Fibroblast of skin of left quadriceps (primary cell): ENCODE measurements at places on chromosomes 6 and 20.

DNA sequence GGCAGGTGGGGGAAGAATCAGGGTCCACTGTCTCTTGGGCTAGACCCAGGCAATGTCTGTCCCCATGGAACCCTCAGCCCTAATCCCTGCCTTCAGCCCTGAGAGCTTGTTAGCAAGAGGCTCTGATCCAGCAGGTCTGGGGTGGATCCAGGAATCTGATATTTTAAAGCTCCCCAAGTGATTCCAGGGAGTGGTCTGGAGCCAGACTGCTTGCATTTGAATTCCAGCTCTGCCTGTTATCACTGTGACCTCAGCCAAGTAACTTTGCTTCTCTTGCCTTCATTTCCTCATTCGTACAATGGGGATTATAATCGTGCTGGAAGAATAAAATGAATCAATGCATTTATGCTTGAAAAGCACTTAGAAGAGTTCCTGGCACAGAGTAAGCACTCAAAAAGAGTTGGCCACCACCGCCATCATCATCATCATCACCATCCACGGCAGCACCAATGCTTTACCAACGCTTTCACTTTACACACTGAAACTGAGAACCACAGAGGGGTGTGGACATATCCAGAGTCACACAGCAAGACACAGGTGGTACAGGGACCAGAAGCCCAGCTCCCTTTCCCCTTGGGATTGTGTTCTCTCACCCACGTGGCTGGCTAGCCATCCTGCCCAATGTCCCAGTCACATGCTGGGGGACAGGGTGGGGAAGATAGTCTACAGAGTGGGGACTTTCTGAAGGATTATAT lies 75.7 kb upstream of the RALY start:
- DNase-seq: no peak

DNA sequence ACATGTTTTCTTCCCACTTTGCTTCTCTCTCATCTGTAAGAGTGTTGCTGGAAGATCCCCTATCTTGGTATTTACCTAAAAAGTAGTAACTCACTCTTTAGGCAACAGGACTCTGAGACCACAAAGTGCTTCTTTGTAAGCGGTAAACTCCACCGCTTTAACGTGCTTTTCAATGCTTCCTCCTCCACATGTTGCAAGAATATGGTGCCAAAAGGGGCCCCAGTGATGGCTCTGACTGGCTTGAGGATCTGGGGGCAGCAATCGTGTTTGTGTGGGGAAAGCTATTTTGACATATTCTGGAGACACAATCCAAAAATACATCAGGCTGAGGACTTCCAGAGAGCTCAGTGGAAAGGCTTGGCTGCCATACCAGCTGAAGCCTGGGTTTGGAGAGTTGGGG lies 12.4 kb upstream of the CPNE5 start:
- no peak for DNase-seq

- no peak for DNase-seq
Measured at GRCh38 chr6:133888929-133889556, at the start of gene TCF21. TSS of gene TCF21 (plus strand) at chr6:133889113. CDS start at chr6:133889398, 285 bp downstream.

GRCh38 chr6:40588070-40588384 lies 863 bp upstream of the LRFN2 start:
- DNase-seq: no peak

GRCh38 chr20:61975407-61976129 lies 90.1 kb downstream of the TAF4 start:
- no peak for DNase-seq

- DNase-seq: no peak
Measured at GRCh38 chr20:14932040-14932439, 594.6 kb upstream of the FLRT3 start.

DNA sequence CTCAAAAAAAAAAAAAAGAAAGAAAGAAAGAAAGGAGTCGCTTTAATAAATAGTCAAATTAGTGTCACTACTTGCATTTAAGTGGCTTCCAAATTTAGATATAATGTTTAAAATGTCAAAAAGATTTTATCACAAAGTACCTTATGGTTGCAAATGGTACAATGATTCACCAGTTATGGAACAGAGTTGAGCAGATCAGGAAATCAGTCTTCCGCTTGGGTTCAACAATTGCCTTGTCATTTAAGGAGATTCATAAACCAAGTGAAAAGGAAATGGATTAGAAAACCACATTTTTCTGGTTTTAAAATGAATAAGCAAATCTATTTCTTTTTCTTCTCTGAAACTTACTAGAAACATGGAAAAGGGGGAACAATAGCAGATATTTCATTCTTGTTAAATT lies 94.8 kb upstream of the PTPRT start:
- DNase-seq: no peak

DNA sequence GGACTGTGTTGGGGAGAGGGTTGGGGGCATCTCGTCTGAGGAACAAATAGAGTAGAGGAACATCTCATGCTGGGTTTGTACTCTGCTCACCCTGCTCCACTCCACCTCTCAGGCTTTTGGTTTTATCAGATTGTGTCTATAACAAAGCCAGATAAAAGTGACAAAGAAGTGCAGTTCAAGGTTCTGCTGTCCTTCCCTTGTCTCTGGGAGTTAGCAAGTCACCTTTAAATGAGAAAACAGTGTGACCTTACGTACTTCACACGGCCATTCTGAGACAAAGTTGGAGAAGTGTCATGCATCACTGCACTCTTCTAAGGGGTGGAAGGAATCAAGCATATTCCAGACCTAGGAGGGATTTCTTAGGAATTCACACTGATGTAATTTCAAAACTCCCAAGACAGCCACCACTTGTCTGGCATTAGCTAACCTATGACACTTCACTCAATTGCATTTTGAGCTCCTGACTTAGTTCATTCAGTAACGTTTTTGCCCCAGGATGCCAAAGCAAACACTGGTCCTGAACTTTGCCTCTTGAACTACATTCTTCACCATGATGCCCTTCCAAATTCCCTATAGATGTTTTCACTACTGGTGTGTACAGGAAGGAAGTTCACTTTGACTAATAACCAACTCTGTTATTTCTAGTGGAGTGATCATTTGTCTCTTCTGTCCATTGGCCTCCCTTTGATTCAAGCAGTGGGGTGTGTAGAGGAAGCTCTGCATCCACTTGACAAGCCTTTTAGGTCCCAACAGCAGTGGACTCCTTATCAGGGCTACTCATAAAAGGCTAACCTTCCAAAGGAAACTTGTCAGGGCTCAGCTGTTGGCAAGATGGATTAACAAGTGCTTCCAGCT lies 647.6 kb upstream of the FLRT3 start:
- DNase-seq: no peak

GRCh38 chr6:80991316-80991715 lies 761.2 kb downstream of the TENT5A start:
- DNase-seq: no peak

GRCh38 chr6:154476494-154476893 lies 34.0 kb downstream of the CNKSR3 start:
- no peak for DNase-seq

DNA sequence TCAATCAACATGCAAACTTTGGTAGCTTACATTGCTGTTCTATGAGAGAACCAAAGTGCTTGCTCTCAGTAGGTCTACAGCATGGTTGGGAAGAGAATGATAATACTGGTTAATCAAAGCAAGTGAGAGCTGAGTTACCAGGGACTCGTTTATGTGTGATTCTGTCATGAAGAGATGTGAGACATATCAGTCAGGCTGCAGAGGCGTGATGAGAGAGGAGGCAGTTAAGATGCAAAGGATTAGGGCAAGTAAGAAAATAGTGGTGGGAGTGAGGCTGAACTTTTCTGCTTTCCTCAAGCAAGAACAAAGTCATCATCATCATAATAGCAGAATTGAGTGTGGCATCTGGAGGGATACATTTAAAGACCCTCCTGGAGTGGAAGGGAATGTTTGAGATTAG lies 86.5 kb downstream of the RPS12 start:
- no peak for DNase-seq

GRCh38 chr6:50832912-50833311 lies 14.2 kb downstream of the TFAP2B start:
- no peak for DNase-seq

- no peak for DNase-seq
Measured at GRCh38 chr6:31898383-31899011, 999 bp upstream of the EHMT2 start.

DNA sequence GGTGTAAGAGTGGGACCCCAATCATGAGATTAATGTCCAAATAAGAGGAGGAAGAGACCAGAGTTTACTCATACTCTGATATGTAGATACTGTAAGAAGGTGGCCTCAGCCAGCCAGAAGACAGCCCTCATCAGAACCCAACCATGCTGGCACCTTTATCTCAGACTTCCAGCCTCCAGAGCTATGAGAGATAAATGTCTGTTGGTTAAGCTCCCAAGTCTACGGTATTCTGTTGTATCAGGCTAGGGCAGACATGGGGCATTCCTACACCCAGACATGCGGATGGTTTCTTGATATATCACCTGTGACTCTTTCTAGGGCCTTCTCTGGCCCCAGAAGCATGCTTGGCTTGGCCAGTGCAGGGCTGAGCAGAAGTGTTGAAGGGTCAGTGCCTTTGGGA lies 247.4 kb upstream of the RIN2 start:
- no peak for DNase-seq

GRCh38 chr6:148959008-148959407 lies 212.2 kb downstream of the UST start:
- no peak for DNase-seq

GRCh38 chr6:104566411-104566810 lies 293.3 kb downstream of the HACE1 start:
- DNase-seq: no peak

GRCh38 chr20:64239449-64240242 lies 15.9 kb upstream of the PCMTD2 start:
- DNase-seq: no peak

GRCh38 chr6:106973018-106973835 lies 1.3 kb downstream of the CD24 start:
- DNase-seq: no peak

GRCh38 chr20:39291301-39291700 lies 329.2 kb downstream of the DHX35 start:
- peak; percentile 11 for DNase-seq

GRCh38 chr20:18443886-18444285 lies 22.9 kb downstream of the DZANK1 start:
- DNase-seq: no peak

GRCh38 chr6:153003366-153003690 lies 819 bp upstream of the MTRF1L start:
- no peak for DNase-seq

DNA sequence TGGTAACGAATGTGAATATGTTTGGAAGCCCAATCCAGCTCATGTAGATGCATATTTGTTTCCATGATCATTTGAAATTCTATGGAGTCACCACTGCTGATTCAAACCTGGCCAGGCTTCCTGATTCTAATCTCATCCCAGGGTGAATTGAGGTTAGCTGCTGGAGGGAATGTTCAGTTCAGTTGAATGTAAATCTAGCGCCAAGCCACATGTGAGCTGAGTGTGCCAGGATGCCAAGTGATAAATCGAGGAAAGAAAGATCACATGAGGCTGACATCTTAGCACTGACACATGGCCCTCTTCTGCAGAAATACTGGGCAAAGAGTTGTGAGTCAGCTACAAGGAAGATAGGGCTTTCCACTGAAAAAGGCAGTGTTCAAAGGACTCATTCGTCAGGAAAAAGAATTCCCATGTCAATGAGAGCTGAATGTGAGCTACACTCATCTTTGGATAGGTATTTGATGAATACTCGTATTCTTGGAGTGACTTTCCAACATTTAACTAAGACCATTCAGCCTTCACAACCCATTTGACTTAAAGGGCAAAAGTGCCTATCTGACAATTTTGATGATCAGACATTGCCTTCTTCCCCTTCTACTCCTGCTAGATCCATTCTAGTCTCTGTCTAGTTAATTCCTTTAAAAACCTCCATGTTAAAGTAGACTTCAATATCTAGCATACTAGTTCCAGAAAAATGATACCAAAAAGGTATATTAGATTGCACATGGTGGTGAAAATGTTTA lies 172.1 kb downstream of the MTFR2 start:
- peak; percentile 88 for DNase-seq

GRCh38 chr6:38417521-38417920 lies 222.2 kb downstream of the BTBD9 start:
- no peak for DNase-seq

- peak; percentile 65 for DNase-seq
Measured at GRCh38 chr6:43851204-43851865, 81.3 kb downstream of the VEGFA start.

DNA sequence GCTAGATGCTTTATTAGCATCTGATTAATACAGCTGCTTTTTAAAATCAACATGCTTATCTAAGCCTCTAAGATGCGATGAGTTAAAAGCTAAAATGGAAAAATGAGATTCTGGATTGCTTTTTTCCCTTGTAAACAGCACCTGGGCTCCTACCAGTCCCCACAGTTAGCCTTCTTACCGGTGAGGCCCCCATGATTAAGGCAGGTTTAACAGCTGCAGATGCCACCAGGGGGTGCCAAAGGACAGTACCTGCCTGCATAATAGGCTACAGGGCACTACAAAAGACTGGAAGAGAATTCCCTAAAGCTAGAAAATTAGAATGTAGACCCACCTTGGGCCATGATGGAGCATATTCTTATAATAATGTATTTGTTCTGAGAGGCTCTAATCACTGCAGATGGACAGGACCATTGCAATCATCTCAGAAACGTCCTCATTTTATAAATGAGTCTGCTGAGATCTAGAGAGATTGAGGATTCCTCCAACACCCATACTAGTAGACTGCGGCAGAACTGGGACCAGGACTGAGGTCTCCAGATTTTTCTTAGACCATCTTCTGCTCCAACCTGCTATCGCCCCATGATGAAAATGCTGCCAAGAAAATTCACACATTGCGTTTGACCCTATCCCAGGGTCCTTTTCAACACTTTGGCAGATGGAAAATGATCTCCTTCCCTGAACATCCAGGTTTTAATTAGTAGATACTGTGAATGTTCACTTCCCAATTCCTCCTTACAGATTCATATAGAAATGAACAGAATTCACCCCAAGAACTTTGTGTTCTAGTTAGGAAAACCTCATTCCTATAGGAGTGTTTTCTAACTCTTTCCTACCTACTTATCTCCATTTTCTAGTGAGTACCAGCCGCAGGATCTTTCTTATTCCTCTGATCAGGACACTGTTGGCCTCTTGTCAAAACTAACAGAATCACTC lies 148.8 kb downstream of the RPS12 start:
- peak; percentile 25 for DNase-seq
